Fibroblast of lung (primary cell): ENCODE measurements at places on chromosomes 2 and 18. TPM values are rescaled to one million over a fixed set of nuclear protein-coding genes. Genes with fewer than 3 reads are reported as not detected.

DNA sequence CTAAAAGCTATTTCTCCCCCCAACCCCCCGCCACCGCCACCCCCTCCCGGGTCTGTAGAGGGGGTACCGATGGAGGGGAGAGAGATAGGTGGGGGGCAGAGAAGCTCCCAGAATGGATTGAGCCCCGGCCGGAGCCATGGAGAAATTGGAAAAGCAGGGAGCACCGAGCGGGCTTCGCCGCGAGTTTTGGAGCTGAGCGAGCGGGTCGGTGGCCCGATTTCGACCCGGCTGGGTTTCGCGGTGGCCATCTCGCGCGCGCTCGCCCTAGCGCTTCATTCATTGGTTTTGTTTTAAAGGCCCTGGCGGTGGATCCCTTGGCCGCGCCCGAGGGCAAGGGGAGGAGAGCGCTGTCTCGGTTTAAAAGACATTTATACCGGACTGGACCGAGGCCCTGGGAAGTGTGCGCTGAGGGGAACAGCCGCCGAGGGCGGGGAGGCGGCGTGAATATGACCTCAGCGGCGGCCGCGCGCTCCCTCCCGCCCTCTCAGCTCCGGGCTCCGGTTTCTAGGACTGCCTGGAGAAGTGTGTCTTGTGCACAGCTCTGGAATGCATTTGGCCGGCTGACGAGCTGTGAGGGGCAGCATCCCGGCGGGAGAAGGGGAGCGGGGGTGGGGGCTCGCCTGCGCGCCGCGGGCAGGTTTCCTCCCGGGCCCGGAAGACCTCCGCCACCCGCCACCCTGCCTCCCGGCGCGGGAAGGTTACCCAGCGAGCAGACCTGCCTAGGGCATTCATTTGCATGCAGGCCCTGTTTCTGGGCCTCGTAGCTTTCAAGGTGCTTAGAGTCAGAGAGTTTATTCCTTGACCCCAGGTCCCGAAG is 1.7 kb upstream of the SMAD7 start:
- peak overlapping the region; percentile 54 for H3K4me3 ChIP-seq
- peaks cover 20% of the 10 kb centered on the region for H3K4me1 ChIP-seq
- H3K27me3 ChIP-seq, result no peaks in the 10 kb centered on the region
- H3K27ac ChIP-seq, result peak overlapping the region; percentile 94

Gene OSBPL1A
- 47.3 and 73.3 TPM in 2 replicates for total RNA-seq

Gene IL36RN
- not detected in 2 replicates for total RNA-seq

DNA sequence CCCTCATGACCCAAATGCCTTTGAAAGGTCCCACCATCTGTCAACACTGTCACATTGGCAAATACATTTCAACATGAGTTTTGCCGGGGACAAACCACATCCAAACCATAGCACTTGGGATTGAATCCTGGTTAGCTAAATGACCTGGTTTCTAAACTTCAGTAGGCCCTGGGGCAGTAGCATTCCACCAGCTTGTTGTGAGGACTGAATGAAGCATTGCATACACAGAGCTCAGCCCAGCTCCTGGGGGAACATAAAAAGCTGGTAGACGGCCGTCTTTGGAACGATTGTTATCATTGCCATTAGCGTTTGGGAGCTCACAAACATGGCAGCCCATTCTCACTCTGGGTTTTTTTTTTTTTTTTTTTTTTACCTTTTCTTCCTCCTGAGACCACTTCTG is 57.5 kb upstream of the CXCR4 start:
- no peaks in the 10 kb centered on the region for H3K4me1 ChIP-seq
- DNase-seq, result no peak
- H3K4me3 ChIP-seq, result no peak overlapping the region
- no peaks in the 10 kb centered on the region for H3K36me3 ChIP-seq

Gene INHA
- total RNA-seq, result 0.26 and 0.50 TPM in 2 replicates
